MCF 10A (cell line): ENCODE measurements at places on chromosomes 12 and 14. TPM values are rescaled to one million over a fixed set of nuclear protein-coding genes. Genes with fewer than 3 reads are reported as not detected.

DNA sequence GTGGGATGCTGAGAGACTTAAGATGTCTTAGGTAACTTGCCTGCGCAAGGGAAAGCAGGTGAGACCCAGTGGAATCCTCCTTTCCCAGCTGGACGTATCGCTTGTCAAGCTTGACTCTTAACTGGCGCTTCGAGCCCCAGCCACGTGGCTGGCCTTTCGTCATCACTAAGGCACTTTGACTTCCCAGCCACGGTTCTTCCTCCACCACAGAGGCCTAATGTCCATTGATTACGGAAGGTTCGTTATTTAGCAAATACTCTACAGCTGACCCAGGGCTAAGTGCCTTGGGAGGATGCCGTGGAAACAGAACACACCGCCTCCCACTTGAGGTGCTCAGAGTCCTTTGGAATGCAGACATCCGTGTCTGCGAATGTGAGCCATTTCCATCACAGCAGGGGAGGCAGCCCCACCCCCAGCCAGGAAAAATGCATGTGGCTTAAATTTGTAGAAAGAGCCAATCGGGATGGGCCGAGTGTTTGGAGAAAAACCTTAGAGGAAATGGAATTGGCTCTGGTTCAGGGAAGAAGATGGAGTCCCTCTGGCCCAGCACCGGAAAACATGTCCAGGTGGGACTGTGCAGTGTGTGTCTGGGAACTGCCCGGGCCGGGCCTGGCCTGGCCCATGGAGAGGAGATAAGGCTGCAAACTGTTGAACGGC, 115.7 kb downstream of the PLXNC1 start:
- no peak for DNase-seq

DNA sequence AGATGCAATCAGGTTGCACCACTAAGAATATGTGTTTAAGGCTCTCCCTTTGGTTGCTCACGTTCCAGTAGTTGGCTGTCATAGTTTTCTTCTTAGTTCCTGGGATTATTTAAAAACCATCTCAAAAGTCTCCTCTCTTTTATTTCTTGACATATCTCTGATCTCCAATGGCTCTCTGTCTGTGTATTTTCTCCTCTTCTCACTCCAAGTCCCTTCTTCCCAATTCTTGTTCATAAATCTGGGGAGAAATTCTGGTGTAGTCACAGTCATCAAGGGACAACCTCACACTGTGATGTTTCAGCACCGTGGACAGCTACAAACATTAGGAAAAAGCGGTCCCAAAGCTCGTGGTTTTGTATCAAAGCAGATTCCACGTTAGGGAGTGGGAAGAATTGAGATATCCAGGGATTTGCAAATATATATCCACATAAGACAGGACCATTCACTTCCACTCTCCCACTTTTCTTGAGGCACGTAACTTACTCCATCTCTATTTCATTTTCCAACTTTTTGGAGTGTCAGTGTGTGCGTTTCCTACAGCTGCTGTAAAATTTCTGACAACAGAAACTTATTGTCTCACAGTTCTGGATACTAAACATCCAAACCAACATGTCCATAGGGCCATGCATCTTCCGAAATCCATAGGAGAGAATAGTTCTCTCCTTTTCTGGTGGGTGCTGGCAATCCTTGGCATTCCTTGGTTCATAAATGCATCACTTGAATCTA, 80.6 kb upstream of the TMEM233 start:
- peak; percentile 45 for DNase-seq

GRCh38 chr12:93705237-93705636, 28.1 kb downstream of the CRADD start:
- no peak for DNase-seq

- DNase-seq, result no peak
Observed at GRCh38 chr14:59293935-59294661, 105.6 kb downstream of the DAAM1 start.

GRCh38 chr14:96189281-96189711, 15.3 kb upstream of the BDKRB2 start:
- no peak for DNase-seq

DNA sequence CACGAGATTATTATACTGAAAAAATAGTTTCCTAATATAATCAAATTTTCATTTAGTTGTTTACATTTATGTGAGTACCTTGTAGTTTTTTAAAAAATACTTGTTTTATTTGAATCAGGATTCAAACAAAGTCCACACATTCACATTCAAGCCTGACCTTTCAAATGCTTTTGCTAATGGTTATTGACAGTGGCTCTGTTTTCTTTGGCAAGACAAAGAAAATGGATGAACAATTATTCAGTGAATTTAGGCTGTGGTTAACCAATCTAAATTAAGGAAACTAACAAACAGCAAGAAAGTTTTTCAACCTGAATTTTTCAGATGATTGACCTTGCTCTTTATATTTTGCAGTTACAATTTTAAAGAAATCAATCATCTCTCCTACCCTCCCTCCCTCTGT, 9.7 kb downstream of the SLC4A8 start:
- no peak for DNase-seq

GRCh38 chr12:123948401-123948795, 24.2 kb downstream of the CCDC92 start:
- DNase-seq, result no peak

- no peak for DNase-seq
Observed at GRCh38 chr12:63129927-63130326, 21.1 kb downstream of the AVPR1A start.

DNA sequence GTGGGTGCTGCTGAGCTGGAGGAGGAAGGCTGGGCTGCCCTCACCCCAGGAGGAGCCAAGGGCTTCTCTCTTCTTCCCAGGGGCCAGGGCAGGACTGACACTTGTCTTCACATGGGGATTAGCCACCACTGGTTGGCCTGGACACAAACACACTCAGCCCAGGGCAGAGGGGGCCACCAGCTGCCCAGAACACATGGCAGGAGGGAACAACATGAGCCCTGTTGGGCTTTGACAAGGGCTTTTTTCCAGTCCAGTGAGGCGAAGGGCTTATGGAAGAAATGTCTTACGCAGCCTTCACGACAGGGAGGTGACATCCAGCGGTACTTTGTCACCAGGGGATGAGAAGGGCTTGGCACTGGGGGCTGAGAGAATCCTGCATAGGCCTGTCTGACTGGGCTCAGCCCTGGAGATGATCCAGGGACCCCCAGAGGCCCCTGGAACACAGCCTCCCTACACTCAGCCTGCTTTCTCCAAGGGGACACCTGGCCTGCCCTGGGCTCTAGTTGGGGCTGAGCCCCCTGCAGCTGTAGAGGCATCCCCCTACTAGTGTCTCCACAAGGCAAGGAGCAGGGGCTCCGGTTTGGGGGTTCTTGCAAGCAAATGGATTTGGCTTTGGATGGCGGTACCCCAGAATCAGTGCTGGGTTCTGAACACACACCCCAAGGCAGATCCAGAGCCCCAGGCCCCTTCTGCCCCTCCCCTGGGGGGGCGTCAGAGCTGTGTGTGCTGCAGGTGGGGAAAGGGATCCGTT, 18.9 kb downstream of the ARL6IP4 start:
- DNase-seq, result no peak

- DNase-seq, result no peak
Observed at GRCh38 chr12:79560225-79560889, 130.4 kb downstream of the PAWR start.

DNA sequence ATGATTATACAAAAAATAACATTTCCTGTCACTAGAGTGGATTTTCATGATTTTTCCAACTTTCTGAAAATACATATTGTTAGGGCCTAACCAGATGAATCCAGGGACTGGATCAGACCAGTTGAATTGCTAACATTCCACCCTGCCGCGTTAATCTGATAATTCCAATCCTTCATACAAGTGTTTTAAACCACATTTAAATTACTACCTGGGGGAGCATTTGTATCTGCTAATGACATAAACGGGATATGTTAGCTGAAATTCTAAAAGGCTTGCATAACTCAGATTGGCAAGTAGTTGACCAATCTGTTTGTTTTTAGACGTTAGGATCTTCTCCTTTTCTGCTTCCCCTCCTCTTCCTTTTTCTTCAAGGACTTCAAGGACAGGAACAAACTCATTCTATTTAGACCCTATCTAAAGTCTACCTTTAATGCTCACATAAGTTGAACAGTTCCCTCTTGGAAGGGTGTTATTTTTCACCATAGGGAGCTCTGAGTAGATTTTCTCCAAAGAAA, 239.0 kb downstream of the ADAMTS20 start:
- DNase-seq, result no peak

DNA sequence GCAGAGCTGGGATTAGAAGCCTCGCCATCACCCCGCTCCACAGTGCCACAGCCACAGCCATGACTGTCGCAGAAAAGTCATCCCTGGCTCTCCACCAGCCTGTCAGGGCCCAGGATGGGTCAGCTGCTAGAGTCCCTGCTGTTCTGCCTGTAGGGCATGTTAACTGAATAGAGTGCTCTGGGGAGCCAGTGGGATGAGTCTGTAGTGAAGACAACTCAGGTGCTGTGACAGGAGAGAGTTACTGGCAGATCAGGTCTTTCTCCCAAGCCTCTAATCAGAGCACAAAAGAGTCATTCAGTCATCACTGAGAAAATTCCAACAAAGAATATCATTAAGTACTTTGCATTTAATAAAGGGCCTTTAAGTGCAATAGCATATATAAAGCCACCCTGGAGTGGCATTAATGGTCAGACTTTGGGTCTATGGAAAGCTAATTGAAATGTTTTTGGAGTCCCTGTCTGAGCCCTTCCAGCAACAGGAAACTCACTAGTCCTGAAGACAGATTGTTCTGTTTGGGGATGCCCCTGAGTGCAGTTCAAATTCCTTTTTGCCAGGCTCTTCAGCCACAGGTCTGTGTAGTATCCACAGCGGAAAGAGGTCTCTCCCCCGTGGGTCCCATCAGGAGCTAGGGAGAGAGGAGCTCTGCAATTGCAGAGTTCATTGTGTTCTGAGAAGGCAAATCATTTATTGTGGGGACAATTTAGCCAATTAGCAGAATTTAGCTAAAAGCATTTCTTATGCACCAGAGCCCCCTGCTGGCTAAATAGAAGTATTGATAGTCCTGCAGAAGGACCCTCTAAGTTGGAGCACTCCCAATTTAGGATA, 45.2 kb upstream of the C14orf132 start:
- peak; percentile 69 for DNase-seq

GRCh38 chr14:55265197-55265596, 6.0 kb upstream of the FBXO34 start:
- DNase-seq, result no peak

GRCh38 chr12:88241862-88242570, 99.9 kb downstream of the TMTC3 start:
- peak; percentile 92 for DNase-seq

DNA sequence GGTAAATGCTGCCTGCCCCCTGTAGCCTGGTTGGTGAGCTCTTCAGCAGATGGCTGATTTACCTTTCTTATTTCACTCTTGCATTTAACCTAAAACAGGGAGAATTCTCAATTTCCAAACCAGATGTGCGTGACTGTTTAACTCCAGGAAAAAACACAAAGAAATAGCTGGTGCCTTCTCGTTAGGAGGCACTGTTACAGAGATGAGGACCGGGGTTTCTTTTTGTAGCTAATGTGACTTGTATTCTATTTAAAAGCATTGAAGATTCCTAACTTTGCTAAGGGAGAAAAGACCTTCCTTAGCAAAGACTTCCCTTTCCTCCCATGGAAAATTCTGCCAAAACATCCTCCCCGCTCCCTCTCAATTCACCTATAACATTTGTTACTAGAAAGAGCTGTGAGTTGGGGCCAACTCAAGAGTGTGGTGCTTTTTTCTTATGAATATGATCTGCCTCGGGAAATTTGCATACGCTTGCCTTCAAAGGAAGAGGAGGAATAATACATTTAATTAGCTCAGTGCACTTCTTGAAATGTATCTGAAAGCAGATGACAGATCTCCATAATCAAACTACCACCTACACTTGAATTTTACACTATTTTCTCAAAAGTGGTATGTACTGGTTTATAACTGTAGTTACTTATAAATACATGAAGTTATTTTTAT, 102.0 kb upstream of the ARID2 start:
- DNase-seq, result no peak

DNA sequence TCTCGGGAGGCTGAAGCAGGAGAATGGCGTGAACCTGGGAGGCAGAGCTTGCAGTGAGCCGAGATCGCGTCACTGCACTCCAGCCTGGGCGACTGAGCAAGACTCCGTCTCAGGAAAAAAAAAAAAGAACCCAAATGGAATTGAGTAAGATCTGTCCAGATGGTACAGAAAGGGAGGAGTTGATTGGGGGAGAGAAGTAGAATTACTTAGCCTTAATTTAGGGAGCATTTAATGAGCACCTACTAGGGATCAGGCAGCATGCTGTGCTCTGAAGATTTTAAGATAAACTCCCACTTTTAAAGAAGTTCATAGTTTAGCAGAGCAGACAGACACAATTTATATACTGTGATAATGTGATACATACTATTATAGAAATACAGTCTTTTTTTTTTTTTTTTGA, 4.5 kb downstream of the RAB5B start:
- no peak for DNase-seq

GRCh38 chr14:73339846-73340595, 102.7 kb downstream of the PAPLN start:
- no peak for DNase-seq

- peak; percentile 76 for DNase-seq
Observed at GRCh38 chr12:123237646-123238329, 4.6 kb downstream of the MTRFR start.

DNA sequence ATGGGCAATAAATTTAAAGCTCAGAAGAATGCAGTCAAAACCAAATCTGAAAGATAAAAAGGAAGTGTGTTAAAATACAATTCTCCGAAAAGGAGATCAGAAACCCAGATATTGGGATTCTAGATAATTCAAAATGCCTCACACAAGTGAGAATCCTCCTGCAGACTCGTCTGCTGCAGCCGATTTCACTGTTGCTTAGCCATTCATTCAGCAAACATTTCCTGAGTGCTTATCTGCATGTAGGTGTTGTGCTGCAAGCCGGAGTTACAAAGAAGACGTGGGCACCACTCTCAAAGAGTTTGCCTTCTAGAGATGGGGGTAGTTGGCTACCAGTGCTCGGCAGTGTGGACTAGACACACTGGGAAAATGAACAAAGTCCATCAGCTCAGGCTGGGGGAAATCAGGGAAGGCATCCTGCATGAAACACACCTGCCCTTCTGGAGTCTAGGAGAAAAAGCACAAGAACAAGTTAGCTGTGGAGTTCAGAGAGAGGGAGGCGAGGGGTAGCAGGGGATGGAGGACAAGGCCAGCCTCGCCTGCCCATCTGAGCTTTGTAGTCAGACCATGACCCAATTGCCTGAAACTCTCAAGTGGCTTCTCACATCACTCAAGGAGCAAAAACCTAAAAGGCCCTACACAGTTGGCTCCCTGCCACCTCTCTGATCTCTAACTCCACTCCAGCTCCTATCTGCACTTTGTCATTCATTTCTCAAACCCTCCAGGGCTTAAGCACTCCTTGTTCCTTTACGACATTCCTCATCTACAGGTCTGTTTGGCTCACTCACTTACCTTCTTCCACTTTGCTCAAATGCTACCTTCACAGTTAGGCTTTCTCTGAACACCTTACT, 310.0 kb upstream of the DDHD1 start:
- no peak for DNase-seq

GRCh38 chr12:4190366-4191063, 83.0 kb upstream of the CCND2 start:
- no peak for DNase-seq

The CCDC38 gene
- total RNA-seq, result 0.12 TPM in 1 of 2 replicates, not detected in the other

The ITGA7 gene
- 2.1 and 3.0 TPM in 2 replicates for total RNA-seq

The ARMH4 gene
- not detected in 2 replicates for total RNA-seq

The RHOF gene
- 9.5 and 11.6 TPM in 2 replicates for total RNA-seq

The RASAL1 gene
- total RNA-seq, result not detected in 2 replicates

The SDR9C7 gene
- total RNA-seq, result not detected in 2 replicates

The CCDC63 gene
- total RNA-seq, result not detected in 2 replicates

The ENDOU gene
- total RNA-seq, result not detected in 2 replicates

The PIK3C2G gene
- total RNA-seq, result 10.6 and 15.0 TPM in 2 replicates

The THAP2 gene
- total RNA-seq, result 12.6 and 13.0 TPM in 2 replicates

The DPF3 gene
- 1.9 and 2.1 TPM in 2 replicates for total RNA-seq
